ENCODE measurements at places on chromosomes 1 and 21. TPM values are rescaled to one million over a fixed set of nuclear protein-coding genes. Genes with fewer than 3 reads are reported as not detected.

SPTA1 gene
- total RNA-seq = under 0.01 TPM

DNA sequence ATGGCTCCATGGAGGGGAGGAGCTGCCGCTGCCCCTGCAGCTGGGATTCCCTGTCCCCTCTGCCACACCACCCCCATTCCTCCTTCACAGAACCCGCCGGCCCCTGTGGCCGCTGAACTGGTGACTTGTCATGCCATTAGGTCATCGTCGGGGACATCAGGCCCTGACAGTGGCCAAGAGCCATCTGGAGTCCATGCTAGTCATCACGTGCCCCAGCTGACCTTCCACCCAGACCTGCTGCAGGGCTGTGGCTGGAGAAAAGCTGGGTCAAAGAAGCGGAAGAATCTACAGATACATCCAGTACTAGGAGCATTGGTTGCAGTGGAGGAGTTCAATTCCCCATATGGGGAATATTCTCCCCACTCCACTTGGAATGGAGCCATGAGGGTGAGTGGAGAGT is 78.1 kb downstream of the KCNJ15 start:
- DNase-seq = no peak

DNA sequence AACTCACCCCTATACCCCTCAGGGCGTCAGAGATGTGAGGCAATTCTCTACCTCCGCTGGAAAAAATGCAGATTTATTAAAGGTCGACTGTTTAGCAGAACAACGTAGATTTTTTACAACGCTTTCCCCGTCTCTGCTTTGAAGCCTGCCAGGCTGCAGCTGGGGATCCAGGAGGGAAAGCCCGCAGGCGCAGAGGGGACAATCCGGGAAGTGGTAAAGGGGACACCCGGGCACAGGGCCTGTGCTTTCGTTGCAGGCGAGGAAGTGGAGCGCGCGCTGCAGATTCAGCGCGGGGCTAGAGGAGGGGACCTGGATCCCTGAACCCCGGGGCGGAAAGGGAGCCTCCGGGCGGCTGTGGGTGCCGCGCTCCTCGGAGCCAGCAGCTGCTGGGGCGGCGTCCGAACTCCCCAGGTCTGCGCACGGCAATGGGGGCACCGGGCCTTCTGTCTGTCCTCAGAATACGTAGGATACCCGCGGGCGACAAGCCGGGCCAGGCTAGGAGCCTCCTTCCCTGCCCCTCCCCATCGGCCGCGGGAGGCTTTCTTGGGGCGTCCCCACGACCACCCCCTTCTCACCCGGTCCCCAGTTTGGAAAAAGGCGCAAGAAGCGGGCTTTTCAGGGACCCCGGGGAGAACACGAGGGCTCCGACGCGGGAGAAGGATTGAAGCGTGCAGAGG is 5.5 kb downstream of the SIM2 start:
- DNase-seq = no peak

SPRR1A gene
- total RNA-seq = not detected

GRCh38 chr1:38129971-38130370 is 83.4 kb upstream of the POU3F1 start:
- DNase-seq = no peak

GRCh38 chr21:45110873-45111624 is 36.7 kb downstream of the ADARB1 start:
- no peak for DNase-seq

GRCh38 chr1:203891950-203892349 is 30.6 kb downstream of the SNRPE start:
- no peak for DNase-seq

GRCh38 chr1:78255383-78255782 is 209.6 kb downstream of the GIPC2 start:
- no peak for DNase-seq

DNA sequence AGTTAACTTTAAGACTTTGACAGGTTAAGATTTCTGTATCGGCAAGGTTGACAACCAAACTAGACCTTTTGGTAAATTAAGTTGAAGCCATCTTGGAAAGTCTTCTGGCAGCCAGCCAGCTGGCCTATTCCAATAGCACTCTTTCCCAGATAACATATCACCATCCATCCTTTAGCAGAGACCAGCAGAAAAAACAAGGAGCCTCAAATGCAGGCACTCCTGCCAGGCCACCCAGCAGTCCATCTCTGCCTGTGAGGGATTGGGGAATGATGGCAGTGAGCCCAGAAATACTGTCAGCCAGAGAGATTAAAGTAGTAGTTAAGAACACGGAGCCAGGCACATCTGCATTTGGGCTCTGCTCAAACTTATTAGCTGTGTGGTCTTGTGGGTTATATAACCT is 19.4 kb downstream of the ZBTB40 start:
- no peak for DNase-seq

FAM72C gene
- 1.6 TPM for total RNA-seq

LYPD8 gene
- total RNA-seq = 2.6 TPM

GRCh38 chr1:205444300-205444930 is 11.4 kb downstream of the BLACAT1 start:
- no peak for DNase-seq

PLA2G2F gene
- 0.52 TPM for total RNA-seq

DNA sequence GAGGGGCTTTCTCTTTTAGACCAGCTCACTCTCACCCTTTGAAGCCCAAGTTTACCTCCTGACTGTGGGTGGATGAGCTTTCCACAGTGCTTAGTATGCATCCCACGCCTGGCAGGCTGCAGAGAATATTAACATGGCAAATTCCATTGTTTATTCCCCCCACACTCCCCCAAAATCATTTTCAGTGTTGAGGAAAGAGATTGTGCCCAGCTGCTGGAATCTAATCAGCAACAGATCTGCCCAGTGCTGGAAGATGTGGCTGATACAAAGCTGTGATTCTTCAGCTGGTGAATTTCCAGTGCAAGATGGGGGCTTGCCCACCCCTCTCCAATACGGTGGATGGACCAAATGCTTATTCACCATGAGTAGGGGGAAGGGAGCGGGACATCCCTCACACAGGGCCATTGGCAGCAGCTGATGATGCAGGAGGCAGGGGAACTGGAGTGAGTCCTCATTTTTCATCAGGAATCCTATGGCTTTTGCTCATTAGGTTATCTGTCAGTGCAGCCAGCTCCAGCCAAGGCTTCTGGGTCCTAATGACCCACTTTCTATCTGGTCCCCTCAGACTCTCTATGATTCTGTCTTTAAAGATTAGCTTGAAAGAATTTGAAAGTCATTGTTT is 39.7 kb upstream of the KCNA3 start:
- no peak for DNase-seq

DNA sequence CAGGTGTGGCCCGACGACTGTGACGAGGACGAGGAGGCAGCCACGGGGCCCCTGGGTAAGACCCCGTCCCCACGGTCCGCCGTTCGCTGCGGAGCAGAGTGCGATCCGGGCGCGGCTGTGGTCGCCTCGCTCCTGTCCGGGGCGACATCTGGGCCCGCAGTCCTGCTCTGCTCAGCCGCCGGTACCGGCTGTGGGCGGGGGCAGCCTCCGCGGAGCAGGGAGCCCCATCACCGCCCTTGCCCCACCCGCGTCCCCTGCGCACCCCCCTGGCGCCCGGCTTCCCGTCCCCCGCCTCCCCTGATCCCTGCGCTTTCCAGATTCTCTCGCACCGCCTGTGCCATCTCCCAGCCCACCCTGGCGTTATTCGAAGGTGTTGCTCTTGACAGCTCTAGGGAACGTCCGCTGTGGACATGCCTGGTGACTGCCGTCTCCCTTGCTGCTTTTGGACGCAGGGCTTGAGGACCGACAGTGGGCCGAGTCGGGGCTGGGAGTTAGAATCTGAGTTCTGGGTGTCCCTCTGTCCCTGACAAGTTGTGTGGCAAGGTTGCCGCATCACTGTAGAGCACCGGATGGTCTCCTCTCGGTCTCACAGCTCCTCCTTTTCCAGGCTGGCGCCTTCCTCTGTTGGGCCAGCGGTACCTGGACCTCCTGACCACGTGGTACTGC is 596 bp downstream of the TOR3A start:
- no peak for DNase-seq

STK40 gene
- 34.5 TPM for total RNA-seq

- DNase-seq = no peak
These were observed 158.8 kb downstream of the KCNT2 start for GRCh38 chr1:196449460-196449859.

DNA sequence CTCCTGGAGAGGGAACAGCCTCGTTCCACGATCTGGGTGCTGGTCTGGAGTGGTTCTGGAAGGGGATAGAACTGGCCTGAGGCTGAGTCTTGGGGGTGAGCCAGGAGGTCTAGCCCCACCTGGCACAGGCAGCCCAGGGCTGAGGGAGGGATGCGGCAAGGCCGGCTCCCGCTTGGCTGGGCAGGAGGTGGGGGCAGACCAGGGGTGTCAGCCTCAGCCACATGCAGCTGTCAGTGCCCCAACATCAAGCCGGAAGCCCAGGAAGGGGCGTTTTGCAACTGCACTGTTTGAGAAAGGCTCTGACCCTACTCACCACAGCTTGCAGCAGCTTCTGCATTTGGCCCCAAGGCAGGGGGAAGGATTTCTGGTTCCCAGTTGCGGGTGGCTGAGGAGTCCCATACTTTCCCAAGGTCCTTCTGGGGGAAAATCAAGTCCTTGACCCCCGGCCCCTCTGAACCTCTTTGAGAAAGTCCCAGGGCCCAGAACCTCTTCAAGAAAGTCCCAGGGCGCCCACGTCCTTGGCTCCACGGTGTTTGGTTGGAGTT is 2.0 kb downstream of the EFHD2 start:
- no peak for DNase-seq

DNA sequence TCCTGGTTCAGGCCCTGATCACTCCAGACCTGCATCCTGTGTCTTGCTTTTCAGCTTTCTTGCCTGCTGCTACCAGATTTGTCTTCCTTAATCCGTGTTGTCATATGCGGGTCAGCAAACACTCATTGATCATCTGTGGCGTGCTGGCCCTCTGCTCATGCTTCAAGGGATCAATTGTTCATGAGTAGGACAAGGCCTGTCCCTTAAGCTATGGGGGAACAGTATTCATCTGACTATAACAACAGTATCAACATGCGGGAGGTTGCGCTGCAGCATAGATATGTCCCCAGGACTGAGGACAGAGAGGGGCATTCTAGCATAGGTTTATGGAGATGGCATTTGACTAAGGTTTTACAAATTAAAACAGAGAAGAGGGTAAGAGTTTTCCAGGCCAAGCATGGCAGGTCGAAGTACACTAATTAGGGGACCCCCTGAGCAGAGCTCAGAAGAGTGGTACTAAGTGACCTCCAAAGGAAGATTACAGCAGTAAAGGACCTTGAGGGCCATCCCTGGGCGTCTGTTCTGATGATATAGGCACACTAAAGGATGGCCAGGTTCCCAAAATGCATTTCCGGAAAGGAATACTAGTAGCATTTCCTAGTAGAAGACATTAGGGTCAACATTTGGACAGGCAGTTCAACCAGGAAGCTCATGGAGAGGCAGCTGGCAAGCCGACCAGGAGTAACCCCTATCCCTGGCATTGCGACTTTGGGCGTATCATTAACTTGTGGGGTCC is 811 bp upstream of the ZNF672 start:
- DNase-seq = no peak

DNA sequence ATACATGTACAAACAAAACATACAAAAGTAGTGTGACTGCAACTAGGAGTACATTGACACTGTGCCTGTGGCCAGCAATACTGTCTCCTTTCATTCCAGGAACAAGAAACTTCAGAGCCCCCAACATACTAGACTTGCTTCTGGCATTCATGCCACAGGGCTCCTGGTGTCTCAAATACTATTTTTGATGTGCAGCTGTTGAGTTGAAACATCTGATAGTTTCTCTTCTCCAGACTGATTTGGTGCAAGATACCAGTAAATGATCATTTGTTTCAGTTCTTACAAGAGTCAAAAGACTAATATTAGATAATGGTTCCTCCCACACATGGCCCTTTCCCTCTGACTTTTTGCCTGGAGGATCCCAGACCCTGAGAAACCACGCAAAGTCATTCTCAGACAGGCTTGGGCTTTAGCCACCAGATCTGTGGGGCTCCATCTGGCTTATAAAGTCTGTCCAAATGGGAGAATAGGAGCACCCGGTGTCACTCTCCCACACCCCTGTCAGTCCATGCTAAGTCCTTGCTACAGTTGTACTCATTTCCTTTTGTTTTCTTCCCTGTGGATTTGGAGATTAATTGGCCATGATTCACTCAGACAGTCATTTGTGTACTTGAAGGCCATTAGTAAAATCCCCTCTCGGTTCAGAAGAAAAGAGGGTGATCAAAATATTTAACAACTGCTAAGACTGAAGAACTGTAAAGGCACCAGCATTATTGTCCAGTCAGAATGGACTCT is 163.5 kb upstream of the RUNX1 start:
- peak; percentile 80 for DNase-seq

DNA sequence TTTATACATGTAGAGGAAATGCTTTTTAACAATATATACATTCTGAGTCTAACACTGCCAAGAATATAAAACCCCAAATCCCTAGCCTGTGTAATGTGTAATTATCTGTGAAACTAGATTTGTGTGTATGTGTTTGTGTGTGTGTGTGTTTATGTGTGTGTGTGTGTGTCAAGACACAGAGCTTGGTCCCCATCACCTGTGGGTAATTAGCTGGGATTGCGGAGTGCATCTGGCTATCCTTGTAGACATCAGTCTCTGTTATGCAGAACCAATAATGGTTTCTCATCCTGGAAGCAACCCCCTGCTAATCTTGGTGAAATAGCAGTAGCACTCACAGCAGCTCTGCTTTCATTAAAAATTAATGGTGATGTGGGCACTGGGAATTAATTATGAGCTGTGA is 26.3 kb upstream of the ST6GALNAC3 start:
- no peak for DNase-seq

GRCh38 chr1:1371746-1372711 is 3.0 kb downstream of the AURKAIP1 start:
- DNase-seq = no peak

DNA sequence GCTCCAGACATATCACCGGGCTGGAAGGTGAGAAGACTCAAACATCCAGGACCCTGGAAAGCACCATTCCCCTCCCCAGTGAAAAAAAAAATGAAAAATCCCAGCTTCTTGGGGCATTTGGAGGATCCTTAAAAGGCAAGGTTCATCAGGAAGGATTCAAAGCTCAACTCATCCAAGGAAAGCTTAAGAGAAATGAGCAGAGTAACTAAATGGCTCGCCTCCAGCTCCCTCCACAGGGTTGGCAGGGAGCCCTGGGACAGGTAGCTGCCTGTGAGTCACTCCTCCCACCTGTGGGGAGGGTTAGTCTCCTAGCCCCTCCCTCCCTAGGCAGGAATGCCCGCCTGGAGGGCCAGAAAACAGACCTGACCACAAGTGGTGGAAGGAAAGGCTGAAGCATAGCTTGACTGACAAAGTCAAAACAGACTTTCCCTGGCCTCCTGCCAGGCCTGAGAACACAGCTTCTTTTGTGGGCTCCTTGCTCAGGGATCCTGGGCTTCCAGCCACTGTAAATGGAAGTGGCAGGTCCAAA is 712 bp upstream of the LAMB3 start:
- peak; percentile 98 for DNase-seq

GRCh38 chr1:114134518-114134917 is 19.2 kb downstream of the SYT6 start:
- no peak for DNase-seq
